CD4-positive, CD25-positive, alpha-beta regulatory T cell (primary cell): ENCODE measurements at places on chromosomes 1 and 21. TPM values are rescaled to one million over a fixed set of nuclear protein-coding genes. Genes with fewer than 3 reads are reported as not detected.

SLC45A3 gene
- 0.74 TPM for total RNA-seq

ADAM30 gene
- not detected for total RNA-seq

ALX3 gene
- not detected for total RNA-seq

RRP1B gene
- 37.7 TPM for total RNA-seq

FCER1G gene
- total RNA-seq, result 2.9 TPM

KCNK2 gene
- not detected for total RNA-seq

TNFRSF14 gene
- total RNA-seq, result 235 TPM

SV2A gene
- total RNA-seq, result 3.3 TPM

NBPF12 gene
- 25.7 TPM for total RNA-seq
